ENCODE measurements at places on chromosomes 2 and 18. TPM values are rescaled to one million over a fixed set of nuclear protein-coding genes. Genes with fewer than 3 reads are reported as not detected.

The KIAA2012 gene
- 1.3 TPM for polyA plus RNA-seq

The HNMT gene
- 84.2 TPM for polyA plus RNA-seq

The DNAH6 gene
- 4.6 TPM for polyA plus RNA-seq

The TMSB10 gene
- 2,792 TPM for polyA plus RNA-seq

The KATNAL2 gene
- 5.4 TPM for polyA plus RNA-seq

DNA sequence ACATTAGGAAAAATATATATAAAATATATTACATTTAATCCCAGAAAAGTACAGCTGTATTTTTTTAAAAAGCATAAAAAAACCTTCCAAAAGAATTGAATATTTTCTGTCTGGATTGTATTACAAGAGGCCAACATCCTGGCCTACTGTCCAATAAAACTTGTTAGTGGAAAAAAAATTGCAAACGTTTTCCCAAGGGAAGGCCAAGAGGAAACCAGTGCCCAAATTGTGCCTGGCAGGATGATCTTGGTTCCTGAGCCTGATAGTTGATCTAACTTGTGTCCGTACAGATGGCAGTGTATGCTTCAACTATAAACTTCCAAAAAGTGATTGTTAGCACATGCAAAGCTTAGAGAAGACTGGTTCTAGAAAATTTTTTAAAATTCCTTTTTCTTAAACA lies 90.6 kb upstream of the LPIN2 start:
- no peak for DNase-seq

DNA sequence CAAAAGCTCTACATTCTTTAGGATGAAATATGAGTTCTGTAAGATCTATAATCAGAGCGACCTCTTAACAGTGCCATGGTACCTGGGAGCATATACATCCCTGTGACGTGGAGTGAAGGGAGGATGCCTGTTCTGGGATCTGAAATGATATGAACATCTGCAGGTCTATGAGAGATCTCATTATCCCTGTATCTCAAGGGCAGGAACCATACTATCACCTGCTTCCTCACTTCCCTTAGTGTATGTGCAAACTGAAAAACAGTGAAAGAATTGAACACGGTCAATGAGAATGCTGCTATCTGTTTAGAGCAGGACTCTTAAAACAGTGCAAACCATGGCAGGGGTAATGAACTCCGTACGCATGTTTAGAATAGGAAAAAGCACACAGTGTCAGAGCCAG lies 364.0 kb downstream of the LPIN1 start:
- DNase-seq: no peak

GRCh38 chr2:86675511-86676015 lies 44.5 kb upstream of the RMND5A start:
- no peak for DNase-seq

DNA sequence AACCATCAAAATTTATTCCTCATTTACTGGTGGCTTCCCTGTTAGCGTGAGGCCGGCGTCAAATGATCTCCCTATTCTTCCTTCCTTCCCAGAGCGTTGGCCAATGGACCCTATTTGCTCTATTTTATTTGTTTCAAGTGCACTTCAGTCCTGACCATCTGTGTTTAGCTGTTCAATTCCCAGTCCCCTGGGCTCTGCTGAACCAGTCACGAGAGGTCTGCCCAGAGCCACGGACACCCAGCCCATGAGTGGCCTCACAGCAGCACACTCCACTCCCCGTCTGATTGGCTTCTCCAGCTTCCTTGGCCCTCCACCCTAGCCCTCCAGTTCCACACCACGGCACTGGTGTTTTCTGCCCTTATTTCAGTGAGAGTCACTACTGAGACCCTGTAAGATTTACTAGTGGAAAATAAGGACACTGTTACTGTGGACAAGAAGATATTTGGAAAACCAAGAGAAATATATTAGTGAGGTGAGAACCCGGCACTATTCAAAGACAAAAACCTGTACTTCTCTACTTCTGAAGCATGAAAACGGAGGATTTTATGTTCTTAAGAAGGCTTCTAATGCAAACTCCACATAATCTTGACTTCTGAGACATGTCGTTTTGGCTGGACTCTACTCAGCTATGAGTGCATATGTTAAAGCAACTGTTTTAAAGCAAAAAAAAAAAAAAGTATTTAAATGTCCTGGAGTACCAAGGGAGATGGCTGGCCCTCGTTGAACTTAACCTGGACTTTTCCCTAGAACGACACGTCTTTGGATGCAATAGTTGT lies 86.6 kb downstream of the COL6A3 start:
- no peak for DNase-seq

GRCh38 chr2:42979416-42979869 lies 187.1 kb upstream of the HAAO start:
- DNase-seq: no peak

DNA sequence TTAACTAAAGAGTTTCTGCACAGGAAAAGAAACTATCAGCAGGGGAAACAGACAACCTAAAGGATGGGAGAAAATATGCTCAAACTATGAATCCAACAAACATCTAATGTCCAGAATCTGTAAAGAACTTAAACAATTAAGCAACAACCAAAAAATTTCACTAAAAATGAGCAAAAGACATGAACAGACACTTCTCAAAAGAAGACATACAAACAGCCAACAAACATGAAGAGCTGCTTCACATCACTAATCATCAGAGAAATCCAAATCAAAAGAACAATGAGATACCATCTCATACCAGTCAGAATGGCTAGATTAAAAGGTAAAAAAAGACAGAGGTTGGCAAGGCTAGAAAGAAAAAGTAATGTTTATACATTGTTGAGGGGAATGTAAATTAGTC lies 8.8 kb upstream of the GULP1 start:
- DNase-seq: no peak

DNA sequence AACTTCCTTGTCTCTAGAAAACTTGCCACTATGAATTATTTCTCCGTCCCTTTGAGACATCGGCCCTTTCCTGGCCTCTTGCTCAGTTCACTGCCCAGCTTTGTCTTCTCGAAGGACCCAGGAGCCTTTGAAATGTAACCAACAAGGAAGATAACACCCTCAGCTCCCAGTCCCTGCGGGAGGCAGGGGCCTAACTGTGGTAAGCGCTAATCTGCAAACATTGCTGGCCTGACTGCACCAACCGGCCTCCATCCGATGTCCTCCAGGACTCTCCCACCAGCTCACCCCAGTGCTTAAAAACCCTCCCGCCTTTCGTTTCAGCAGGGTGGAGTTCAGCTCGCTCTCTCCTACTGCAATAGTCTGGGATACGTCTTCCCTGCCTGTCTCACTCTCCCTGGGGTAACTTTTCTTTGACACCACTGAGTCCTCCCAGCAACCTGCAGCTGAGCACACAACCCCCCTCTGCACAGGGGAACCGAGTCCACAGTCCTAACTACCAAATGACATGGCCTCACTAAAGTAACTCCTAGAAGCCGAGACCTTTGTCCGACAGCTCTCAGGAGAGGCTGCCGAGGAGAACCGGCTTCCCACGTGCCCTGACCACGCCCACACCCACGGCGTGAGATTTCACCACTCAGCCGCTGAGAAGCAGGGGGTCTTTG lies 76.1 kb downstream of the MBP start:
- no peak for DNase-seq

- no peak for DNase-seq
Measured at GRCh38 chr2:201966691-201967438, 66.8 kb upstream of the FZD7 start.

DNA sequence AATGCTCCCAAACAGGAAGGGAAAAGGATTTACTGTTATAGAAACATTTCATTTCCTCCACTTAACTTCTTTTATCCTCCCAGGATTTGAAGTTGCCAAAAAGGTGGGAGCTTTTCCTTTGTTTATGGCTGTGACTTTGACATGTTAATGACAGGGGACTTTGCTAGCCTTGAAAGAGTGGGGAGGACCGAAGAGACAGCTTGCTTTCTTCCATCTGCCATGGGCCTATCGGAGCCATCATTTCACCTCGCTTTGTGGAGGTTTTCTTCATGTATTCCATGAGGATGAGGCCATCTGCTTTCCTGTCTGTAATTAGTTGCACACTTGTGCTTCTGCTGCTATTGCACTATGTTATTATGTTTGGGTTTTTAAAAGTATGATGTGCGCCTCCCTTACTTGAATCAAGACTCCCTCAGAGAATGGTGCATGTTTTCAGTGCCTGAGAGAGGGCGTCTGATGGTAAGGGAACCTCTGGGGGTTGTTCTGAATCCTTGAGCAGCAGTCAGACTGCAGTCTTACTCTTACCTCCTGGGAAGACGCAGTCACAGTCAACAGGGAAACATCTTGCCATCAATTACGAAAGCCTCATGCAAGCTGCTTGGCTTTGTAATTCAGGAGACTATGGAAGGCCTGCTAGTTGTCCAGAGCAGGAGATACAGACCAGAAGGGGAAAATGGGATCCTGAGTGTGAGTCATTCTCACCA lies 173.3 kb upstream of the MGAT5 start:
- DNase-seq: no peak

Measured in right lung (tissue), 10 donors.